GM13976 (cell line): ENCODE measurements at places on chromosomes 12 and 14.

- no peak for DNase-seq
Observed at GRCh38 chr12:72468505-72468904, 196.3 kb downstream of the TRHDE start.

DNA sequence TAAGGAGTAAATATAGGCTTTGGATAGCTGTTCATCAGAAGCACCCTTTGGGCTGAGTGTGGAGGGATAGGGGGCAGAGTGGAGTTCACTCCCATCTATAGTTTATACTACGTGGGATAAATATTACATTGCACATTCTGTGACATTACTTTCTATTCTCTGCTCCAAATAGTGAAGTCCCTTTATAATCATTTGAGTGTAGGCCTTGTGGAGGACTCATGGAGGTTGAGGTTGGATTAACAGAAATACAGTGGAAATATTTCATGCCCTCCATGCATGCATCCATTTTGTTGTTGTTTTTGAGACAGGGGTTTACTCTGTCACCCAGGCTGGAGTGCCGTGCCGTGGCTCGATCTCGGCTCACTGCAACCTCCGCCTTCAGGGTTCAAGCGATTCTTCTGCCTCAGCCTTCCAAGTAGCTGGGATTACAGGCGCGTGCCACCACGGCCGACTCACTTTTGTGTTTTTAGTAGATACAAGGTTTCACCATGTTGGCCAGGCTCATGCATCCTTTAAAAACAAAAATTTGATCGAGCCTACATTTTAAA is 1.4 kb downstream of the CHPT1 start:
- DNase-seq = peak; percentile 33

DNA sequence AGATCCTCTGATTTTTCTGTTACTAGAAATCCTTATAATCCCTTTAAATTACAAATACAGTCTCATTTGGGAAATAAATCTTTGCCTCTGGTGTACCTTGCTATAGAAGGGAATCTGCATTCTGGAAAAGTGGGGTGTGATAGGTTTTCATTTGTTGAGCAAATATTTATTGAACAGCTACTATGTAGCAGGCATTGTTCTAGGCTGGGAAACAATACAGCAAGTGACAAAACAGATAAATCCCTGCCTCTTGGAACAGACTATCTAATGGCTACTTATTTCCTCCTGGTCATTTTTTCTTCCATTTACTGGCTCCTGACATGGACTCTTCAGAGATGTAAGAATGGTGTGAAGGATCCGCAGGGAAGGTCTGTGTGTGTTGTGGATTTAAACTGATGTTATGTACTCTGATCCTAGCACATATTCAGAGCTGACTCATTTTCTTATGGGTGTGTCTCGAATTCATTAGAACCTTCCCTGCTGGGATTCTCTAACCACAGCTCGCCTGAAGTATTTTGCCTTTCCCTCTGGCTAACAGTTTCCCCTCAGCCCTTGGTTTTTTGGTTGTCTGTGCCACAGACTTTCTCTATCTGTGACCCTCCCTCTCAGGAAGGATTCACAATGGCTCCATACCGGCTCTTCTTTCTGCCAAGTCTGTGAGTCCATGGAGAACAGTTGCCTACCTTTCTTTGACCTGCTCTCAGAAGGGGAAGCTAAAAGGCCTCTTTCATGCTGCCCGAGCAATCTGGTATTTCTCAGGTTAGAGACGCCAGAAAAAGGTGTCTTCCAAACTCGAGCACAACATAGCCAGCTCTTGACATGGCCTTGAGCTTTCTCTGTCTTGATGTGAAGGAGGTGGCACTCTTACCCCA is 53.7 kb downstream of the TMTC2 start:
- no peak for DNase-seq

DNA sequence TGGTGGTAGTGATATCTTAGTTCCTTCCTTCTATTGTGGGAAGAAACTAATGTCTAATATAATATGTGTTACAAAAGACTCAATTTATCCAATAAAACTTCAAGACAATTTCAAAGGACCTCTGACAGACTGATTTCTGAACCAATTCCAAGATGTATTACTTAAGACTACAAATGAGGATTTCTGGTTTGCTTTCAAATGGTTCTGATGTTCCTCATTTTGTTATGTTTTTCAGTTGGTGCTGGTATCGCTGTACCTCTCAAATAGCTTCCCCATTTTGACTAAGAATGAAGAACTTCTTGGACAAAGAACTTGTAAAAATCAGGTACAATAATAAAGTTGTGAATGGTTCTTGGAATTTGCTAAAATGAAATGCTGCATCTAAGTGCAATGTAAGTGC is 19.4 kb upstream of the MBIP start:
- DNase-seq = no peak

GRCh38 chr12:56154246-56154771 is 1.9 kb downstream of the MYL6B start:
- DNase-seq = no peak

GRCh38 chr14:75499084-75499875 is 23.0 kb upstream of the BATF start:
- DNase-seq = peak; percentile 55

- no peak for DNase-seq
Observed at GRCh38 chr12:39533951-39534350, 85.7 kb downstream of the ABCD2 start.

GRCh38 chr14:104523546-104523935 is 56.0 kb upstream of the C14orf180 start:
- no peak for DNase-seq

GRCh38 chr14:70934084-70934483 is 26.8 kb downstream of the PCNX1 start:
- DNase-seq = no peak
